Pulmonary artery endothelial cell (primary cell): ENCODE measurements at places on chromosomes 5 and 9. TPM values are rescaled to one million over a fixed set of nuclear protein-coding genes. Genes with fewer than 3 reads are reported as not detected.

GRCh38 chr5:96245140-96246091 is 187.6 kb downstream of the PCSK1 start:
- no peak for DNase-seq

GRCh38 chr9:136660971-136661550 is 1.7 kb upstream of the EGFL7 start:
- no peak for DNase-seq

- DNase-seq = no peak
Observed at GRCh38 chr5:9176641-9177040, 369.2 kb downstream of the SEMA5A start.

The PDE8B gene
- total RNA-seq = not detected in 2 replicates

The PCDHA12 gene
- 0.07 TPM in 1 of 2 replicates, not detected in the other for total RNA-seq
